Stimulated activated CD8-positive, alpha-beta memory T cell treated with anti-CD3 and anti-CD28 coated beads, Interleukin-4, amount 100 ng/mL, for 4 hours (primary cell): ENCODE measurements at places on chromosomes 7 and 10.

DNA sequence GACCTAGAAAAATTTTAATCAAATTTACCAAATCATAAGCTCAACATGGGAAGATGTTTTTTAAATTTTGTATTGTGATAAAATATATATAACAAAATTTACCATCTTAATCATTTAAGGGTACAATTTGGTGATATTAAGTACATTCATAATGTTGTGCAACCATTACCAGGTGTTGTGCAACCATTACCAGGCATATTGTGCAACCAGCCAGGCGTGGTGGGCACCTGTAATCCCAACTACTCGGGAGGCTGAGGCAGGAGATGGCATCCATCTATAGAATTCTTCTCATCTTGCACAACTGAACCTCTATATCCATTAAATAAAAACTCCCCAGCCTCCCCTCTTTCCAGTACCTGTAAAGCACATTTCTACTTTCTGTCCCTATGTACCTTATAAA, 124.5 kb upstream of the SLC13A1 start:
- no peak for DNase-seq

DNA sequence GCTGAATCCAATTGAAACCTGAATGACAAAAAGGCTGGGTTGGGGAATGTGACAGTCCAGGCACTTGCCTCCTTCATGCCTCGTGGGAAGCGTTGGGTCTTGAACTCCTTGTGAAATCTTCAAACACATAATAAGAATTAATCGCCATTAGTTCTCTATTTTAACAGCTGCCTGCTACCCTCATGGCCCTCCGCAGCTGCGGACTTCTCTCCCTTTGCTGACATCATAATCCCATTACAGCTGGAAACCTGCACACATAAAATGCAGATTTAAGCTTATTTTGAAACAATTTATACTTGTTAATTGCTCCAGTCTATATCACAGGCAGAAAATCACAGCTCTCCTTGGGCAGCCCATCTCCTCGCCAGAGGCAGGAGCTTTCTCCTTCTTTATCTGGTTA, 403.0 kb upstream of the MKI67 start:
- DNase-seq: no peak

- no peak for DNase-seq
Observed at GRCh38 chr10:107548301-107548700, 383.8 kb upstream of the SORCS1 start.

GRCh38 chr10:118218562-118218961, 123.6 kb downstream of the FAM204A start:
- no peak for DNase-seq

DNA sequence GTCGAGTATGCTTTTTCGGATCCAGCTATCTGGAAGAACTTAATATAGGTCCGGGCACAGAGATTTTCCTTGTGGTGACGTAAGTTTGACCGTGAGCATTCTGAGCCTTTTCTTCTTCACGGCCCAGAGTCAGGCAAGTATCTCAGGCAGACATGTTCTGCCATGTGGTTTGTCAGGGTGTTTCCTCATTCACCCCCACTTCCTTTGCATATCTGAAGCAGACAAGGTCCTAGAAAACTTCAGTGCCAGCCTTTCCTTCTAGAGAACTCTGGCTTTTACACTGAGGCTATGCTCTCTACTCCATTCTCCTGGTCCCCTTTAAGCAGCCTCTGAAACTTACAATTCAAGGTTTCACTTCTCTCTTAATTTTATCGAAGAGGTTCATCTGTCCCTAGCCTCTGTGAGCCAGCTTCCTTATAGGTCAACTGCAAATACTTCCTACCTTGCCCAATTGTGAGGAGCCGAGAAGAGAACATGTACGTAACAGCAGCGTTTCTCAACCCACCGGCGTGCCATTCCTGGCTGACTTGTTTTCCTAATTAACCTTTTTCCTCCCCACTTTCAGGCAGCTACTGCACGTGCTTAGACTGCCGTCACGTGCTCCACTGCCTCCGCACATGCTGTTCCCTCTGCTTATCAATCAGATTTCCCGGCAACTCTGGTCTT, 47.3 kb downstream of the CDCA7L start:
- DNase-seq: no peak

- no peak for DNase-seq
Observed at GRCh38 chr7:150685219-150686029, at the start of gene GIMAP2. Gene GIMAP2 (plus strand): TSS chr7:150685706. CDS start chr7:150687060, 1,354 bp downstream.

DNA sequence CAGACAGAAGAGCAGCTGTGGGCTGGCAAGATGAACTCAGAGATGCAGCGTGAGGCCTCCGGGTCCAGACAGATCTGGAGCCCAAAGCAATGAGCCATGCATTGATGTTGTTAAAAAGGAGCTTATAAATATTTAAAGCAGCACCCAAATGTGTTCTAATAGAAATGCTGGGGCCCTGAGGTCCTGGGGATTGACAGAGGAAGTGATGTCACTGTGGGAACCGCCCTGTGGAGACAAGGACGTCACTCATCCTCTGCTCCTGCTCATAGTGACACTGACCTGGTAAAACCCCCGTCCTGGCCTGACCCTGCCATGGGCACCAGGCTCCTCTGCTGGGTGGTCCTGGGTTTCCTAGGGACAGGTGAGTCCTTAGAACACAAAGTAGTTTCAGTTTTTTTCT, 197.0 kb upstream of the PRSS58 start:
- no peak for DNase-seq
